ENCODE measurements at places on chromosomes 5 and 9.
A peak's percentile ranks its signal among the peaks of the same experiment; 100 is the strongest.

DNA sequence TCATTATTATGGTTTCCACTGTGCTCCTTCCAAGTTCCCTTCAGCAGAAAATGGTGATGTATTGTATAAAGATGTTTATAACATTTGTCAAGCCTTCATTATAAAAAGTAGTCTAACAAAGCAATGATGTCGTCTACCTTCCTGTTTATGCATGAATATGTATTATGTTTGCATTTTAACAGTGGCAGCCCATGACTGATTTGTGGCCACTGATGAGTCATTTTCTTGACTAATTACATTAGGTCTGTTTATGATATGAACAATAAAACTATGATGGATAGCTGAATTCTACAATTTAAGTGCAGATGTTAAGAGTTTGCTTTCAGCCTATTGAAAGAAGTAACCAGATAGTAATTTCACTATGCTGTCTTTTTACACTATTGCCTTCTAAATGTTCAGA lies 75.4 kb upstream of the ADAMTS19 start:
- H3K4me1 ChIP-seq = no peaks in the 10 kb centered on the region
- no peak overlapping the region for H3K27ac ChIP-seq
- DNase-seq = no peak
- no peak overlapping the region for H3K4me3 ChIP-seq
- no peaks in the 10 kb centered on the region for H3K27me3 ChIP-seq

- H3K4me1 ChIP-seq = no peaks in the 10 kb centered on the region
- no peaks in the 10 kb centered on the region for H3K27me3 ChIP-seq
- peak overlapping the region; percentile 62 for H3K4me3 ChIP-seq
- peak; percentile 88 for DNase-seq
- H3K27ac ChIP-seq = no peak overlapping the region
- no peaks in the 10 kb centered on the region for H3K36me3 ChIP-seq
Measured at GRCh38 chr5:141691867-141692532, 10.0 kb upstream of the ARAP3 start.

- no peaks in the 10 kb centered on the region for H3K27me3 ChIP-seq
- no peaks in the 10 kb centered on the region for H3K4me1 ChIP-seq
- no peak overlapping the region for H3K27ac ChIP-seq
Measured at GRCh38 chr9:83642793-83643192, 19.9 kb downstream of the IDNK start.

- H3K36me3 ChIP-seq = no peaks in the 10 kb centered on the region
- no peak for DNase-seq
Measured at GRCh38 chr5:164722702-164723101, 1217.3 kb downstream of the MAT2B start.

GRCh38 chr5:132488590-132488989 lies 2.0 kb downstream of the IRF1 start:
- H3K27ac ChIP-seq = peak overlapping the region; percentile 35
- peaks cover 8% of the 10 kb centered on the region for H3K4me1 ChIP-seq
- DNase-seq = no peak
- H3K36me3 ChIP-seq = no peaks in the 10 kb centered on the region
- peak overlapping the region; percentile 67 for H3K4me3 ChIP-seq

DNA sequence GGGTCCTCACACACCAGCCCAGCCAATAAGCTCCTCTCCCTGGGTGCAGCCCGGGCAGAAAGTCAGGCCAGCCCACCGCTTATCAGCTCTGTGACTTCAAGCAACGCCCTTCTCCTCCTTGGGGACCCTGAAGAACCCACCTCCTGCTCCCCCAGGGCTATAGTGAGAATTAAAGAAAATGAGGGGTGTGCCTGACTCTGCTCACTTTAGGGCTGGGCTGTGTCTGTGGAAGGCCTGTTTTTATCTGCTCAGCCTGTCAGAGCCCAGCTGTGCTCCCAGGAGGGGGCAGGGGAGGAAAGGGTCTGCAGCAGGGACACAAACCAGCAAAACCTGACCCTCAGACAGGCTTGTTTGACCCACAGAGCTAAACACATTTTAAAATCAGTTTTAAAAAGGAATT lies 3.9 kb downstream of the GPRIN1 start:
- no peak overlapping the region for H3K27ac ChIP-seq
- no peak for DNase-seq
- no peaks in the 10 kb centered on the region for H3K36me3 ChIP-seq

DNA sequence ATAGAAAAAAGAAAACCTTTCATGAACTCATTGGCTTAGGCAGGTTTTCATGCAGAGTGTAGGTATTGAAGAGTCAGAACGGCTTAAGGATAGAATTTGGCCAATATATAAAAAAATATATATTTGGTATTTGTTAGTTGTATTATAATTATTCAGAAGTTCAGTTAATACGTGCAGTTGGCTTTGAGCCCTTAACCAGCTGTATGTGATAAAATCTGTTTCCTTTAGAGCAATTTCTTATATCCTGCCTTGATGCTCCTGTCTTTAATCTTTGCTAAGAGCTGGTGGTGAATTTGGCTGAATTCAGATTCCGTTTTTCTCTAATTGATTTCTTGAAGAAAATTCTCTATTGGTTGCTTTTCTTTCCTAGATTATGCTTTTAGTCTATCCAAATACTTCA lies 3.7 kb downstream of the ANXA1 start:
- no peak overlapping the region for H3K27ac ChIP-seq
- peak overlapping the region; percentile 54 for H3K4me3 ChIP-seq
- H3K36me3 ChIP-seq = no peaks in the 10 kb centered on the region
- no peaks in the 10 kb centered on the region for H3K4me1 ChIP-seq
- DNase-seq = no peak

DNA sequence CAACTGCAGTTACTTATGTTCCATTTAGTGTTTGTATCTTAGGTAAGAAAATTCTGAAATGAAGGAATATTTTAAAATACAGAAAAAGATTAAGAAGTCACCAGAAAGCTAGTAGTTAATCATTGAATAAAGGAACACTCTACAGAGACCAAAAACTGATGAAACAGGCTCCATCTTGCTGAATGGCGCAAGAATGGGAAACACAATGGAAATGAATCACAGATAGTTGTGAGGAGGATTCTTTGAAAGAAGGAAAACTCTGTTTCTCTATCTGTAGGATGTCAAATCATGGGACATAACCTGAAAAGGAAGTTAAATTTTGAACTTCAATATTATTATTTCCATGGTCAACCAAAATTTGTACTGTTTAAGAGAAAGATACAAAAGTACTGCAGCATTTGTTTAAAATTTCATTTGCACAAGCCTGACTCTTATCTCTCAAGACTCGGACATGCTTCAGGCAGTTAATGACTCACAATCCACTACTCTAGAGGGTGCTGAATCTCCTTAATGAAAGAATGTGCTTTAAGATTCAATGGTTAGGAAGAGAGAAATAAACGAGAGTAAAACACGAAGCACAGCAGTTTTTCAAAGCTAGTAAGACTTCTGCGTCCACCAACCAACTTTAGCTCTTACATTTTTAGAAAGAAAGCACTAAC lies 1064.4 kb upstream of the DMAC1 start:
- H3K4me1 ChIP-seq = no peaks in the 10 kb centered on the region
- DNase-seq = no peak
- no peak overlapping the region for H3K27ac ChIP-seq
- H3K27me3 ChIP-seq = no peaks in the 10 kb centered on the region
- no peak overlapping the region for H3K4me3 ChIP-seq
- H3K36me3 ChIP-seq = no peaks in the 10 kb centered on the region

- no peak overlapping the region for H3K27ac ChIP-seq
- no peaks in the 10 kb centered on the region for H3K27me3 ChIP-seq
- no peaks in the 10 kb centered on the region for H3K36me3 ChIP-seq
- no peak for DNase-seq
- H3K4me3 ChIP-seq = no peak overlapping the region
Measured at GRCh38 chr5:115558388-115558956, 13.9 kb upstream of the FEM1C start.

DNA sequence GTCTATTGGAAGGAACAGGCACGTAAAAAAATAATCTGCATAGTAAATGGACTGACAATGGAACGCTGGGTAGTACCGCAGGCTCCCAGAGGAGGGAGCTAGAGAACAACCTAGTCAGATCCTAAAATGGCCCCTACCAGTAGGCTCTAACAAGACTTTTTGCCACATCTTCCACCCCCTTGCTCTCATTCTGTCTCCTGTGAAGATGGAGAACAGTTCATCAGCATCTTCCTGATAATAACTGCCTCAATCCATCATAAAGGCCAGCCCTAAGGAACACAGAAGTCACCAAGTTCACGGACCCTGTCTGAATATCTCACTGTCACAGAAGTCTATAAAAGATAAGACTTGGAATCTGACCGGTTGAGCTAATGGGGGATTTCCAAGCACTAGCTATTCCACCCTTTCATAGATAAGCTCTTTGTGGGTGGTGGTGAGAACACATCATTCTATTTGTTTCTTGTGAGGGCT lies 133.4 kb downstream of the SLC1A3 start:
- H3K27me3 ChIP-seq = peaks cover 4% of the 10 kb centered on the region
- DNase-seq = peak; percentile 44
- H3K4me1 ChIP-seq = peaks cover 4% of the 10 kb centered on the region
- no peak overlapping the region for H3K4me3 ChIP-seq

- no peak overlapping the region for H3K27ac ChIP-seq
- no peaks in the 10 kb centered on the region for H3K27me3 ChIP-seq
- no peak overlapping the region for H3K4me3 ChIP-seq
- DNase-seq = no peak
Measured at GRCh38 chr9:18036422-18037187, 437.3 kb upstream of the ADAMTSL1 start.

DNA sequence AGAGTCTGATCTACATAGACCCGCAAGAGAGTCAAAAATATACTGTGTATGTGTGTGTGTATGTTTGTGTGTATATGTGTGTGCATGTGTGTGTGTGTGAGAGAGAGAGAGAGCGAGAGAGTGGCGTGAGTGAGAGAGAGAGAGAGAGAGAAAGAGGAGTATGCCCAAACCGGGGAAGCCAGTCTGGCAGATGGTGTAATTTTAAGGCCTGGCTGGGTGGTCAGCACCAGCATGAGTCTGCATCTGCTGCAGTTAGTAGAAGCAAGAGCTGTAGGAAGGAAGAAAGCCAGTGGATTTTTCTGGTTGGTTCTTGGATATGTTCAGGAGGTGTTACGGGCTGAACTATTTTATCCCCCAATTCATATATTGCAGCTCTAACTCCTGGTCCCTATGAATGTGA lies 75.2 kb downstream of the ACTBL2 start:
- no peaks in the 10 kb centered on the region for H3K27me3 ChIP-seq
- H3K4me3 ChIP-seq = no peak overlapping the region
- no peaks in the 10 kb centered on the region for H3K36me3 ChIP-seq

DNA sequence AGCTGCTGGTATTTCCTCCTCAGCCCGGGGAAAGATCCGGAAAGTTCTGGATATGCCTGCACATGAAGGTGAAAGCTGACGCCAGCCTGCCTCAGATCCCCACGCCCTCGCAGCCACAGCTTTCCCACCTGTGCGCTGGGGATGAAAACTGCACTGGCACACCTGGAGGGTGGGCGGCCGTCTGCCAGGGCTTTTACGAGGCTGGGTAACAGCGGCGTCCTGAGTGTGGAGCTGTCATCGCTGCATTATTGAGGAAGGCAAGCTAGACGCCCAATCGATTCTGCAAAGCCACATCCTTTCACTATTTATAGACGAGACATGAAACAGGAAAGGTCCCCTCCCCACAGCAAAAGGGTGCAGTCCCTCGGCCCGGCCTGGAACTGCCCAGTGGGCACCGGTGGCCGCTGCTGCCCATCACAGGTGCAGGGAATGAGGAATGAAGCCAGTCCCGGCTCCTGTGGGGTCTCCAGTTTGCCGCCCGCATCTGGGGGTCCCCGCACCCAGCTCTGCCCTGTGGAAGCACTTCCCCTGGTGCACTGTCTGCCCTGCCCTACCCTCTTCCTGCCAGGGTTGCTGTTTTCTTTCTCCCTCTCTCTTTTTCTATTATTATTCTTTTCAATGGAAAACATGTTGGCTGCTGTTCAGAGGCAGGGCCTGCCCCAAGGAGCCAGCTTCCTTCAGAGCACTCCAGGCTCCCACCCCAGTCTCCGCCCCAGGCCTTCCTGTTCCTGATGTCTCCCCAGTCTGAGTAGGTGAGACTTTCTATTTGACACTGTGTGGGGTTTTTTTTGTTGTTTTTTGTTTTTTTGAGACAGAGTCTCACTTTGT lies 7.0 kb downstream of the NOTCH1 start:
- no peaks in the 10 kb centered on the region for H3K36me3 ChIP-seq
- peak overlapping the region; percentile 82 for H3K27ac ChIP-seq
- no peak for DNase-seq
- H3K27me3 ChIP-seq = no peaks in the 10 kb centered on the region
- H3K4me3 ChIP-seq = peak overlapping the region; percentile 30

DNA sequence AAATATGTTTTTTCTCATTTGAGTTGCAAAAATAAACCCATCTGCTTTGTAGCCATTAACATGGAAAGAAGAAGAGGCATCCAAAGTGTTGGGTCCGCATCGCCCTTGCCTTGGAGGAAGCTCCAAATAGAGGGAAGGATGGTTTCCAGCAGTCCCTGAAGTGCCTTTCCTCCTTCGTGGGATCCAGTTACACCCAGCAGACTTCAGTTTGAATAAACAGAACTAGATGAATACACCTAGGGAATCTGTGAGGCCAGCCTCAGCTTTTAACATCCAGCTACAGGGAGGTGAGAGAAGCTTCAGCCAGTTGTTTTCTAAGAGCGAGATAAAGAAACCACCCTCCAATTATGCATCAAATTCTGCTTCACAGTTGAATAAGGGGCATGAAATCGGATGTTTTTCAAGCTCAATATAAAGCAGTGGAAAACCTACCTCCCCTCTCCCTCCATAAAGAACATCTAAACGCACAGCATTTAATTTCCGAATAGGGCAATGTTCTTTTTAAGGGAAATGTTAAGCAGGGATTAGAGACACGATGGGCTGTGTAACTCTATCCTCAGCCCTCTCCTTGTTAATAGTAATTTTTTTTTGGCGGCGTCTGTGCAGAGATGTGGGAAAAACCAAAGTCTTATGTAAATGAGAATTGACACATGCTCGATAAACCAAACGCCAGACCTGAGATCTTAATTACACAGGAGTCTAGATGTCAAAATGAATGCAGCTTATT lies 264.7 kb downstream of the SLIT3 start:
- DNase-seq = no peak
- no peaks in the 10 kb centered on the region for H3K4me1 ChIP-seq
- no peaks in the 10 kb centered on the region for H3K27me3 ChIP-seq

DNA sequence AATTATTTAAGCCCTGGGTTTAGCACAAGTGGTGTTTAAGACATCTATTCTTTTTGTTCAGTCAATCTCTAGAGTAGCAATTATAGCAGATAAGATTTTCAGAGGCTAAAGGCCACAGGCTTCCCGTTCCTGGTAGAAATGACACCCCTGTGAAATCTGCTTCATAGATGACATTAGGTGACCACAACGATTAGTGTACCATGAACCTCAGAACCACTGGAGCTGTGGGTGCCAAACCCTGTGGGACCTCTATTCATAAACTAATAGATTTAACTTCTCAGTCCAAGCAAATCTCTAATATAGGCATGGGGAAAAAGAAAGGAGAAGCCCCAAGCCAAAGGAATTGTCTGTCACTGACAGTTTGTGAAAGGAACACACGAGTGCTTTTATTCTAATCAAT lies 207.4 kb downstream of the ARRDC3 start:
- H3K4me1 ChIP-seq = no peaks in the 10 kb centered on the region
- no peak overlapping the region for H3K4me3 ChIP-seq
- no peaks in the 10 kb centered on the region for H3K36me3 ChIP-seq
- H3K27ac ChIP-seq = no peak overlapping the region
- H3K27me3 ChIP-seq = no peaks in the 10 kb centered on the region

Measured in breast epithelium (tissue), 4 donors.